ENCODE measurements at places on chromosomes 16 and 17.

GRCh38 chr17:71283486-71283885 lies 837.3 kb upstream of the SOX9 start:
- DNase-seq: no peak

GRCh38 chr17:3845291-3845620 lies 790 bp downstream of the NCBP3 start:
- no peak for DNase-seq

GRCh38 chr17:79618383-79619067 lies 7.7 kb upstream of the RBFOX3 start:
- no peak for DNase-seq

DNA sequence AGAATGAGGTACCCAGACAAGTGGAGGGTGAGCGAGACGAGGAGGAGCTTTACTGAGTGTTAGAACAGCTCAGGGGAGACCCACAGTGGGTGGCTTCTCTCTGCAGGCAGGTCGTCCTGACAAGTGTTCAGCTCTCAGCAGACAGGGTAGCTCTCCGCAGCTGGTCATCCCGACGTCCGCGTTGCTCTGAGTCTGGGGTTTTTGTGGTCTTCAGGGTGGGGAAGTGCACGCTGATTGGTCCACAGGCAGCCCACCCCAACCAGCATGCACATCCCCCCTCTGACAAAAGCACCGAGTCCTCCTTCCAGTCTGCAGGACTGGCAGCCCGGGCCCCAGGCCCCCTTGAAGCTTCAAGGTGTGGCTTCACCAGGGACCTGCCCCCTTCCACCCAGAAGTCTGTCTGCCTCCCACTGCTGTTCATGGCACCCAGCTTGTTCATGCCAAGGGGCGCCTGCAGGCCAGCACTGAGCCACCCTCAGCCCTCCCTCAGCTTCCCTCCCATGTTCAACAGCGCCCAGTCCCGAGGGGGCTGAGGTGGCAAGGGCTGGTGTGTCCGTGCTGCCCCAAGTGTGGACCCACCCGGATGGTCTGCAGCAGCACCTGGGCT lies 19.9 kb upstream of the WDR45B start:
- DNase-seq: no peak

DNA sequence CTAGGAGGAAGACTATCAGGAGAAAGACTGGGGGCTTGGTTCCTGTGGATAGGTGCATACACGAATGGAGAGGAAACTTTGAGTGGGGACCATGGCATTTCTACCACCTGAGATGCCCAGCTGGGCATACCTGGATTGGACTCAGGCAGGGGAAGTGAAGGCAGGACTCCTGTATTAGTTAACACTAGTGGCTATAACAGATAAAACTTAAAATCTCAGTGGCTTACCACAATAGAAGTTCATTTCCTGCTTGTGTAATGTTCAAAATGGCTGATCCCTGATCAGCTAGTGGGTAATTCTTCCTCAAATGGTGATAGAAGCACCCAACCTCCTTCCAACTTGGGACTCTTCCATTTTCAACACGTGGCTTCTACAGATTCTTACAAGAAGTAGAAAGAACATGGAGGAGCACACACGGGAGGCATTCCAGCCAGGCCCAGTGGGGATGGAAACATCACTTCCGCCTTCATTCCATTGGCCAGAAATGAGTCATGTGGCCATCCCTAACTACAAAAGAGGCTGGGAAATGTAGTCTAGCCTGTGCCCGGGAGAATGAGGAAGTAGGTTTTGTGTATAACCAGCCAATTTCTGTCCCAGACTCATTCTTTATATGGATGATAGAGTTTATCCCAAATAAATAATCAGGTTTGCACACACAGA lies 112.1 kb downstream of the UTP18 start:
- DNase-seq: no peak

- DNase-seq: no peak
These were observed 55.3 kb downstream of the RBFOX3 start for GRCh38 chr17:79555543-79555942.

DNA sequence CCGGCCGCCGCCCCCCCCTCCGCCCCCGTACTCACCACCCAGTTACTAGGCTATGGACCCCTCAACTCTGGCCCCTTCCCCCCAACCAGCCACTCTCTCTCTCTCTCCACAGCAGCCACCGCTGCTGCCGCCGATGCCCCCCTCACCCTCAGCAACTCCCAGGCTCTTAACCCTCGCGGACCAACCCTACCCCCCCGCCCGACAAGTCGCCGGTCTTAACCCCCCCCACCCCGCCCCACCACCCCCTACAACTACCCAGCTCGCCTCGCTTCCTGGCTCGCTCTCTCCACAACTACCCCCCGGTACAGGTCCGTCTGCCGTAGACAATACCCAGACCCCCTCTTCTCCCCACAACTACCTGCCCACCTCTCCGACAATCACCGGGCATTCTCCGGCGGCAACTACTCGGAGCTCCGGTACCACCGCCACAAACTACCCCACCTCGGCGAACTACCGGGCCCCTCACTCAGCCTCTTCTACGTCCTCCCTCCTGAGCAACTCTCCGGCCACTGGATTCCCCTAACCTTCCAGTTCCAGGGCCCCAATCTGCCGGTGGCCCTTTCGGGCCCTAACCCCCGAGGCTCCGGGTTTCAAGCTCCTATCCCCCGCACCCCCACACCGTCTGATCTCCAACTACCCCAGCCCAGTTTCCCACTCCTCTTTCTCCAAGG lies 702 bp downstream of the PHF23 start:
- no peak for DNase-seq

GRCh38 chr16:1169285-1170075 lies 16.6 kb downstream of the CACNA1H start:
- DNase-seq: no peak

- DNase-seq: no peak
These were observed 584.0 kb upstream of the CDH8 start for GRCh38 chr16:62620275-62620674.

DNA sequence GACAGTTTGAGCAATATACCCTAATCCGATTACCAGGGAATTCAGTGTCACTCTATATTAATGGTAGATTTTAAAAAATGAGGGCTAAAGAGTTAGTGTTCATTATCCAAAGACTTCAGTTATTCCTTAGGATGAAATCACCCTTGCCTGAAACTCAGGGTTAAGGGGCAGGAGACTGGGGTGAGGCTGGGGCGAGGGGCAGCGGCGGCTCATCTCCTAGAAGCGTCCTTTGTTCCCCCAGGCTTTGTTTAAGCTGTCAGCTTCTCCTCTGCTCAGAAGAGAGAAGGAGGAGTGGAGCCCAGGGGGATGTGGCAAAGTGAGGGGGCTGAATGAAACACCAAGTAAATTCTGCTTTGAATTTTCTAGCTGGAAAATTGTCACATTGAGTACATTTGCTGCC lies 117.7 kb upstream of the ELAC2 start:
- no peak for DNase-seq

- no peak for DNase-seq
These were observed 66.2 kb upstream of the LYRM9 start for GRCh38 chr17:27959382-27959709.

DNA sequence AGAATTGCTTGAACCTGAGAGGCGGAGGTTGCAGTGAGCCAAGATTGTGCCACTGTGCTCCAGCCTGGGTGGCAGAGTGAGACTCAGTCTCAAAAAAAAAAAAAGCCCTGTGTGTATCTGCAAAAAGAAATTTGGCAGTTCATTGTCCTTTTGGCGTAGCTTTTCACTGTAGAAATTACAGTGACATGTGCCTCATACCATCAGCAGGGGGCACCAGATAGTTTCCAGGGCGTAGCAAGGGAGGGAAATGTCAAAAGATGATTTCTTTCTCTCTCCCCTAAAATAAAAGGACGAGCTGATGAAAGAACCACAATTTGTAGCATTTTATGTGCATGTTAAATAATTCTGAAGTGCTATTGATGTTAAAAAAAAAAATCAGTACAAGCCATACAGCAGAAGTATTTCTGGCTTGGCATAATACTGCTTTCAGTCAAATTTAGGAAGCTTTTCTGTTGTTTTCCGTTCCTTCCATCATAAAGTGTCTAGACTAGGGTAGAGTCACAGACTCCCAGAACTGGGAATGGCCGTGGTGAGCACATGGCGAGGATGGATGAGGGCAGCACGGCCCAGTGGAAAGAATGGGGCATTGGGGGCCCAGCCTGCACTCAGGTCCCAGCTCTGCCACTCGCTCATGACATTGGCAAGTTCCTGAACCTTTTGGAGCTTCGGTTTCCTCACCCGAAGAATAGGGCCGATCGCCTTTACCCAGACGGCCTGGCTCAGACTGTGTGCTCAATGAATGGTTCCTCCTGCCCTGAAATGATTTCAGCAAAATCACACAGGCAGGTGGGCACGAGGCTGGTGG lies 59.8 kb upstream of the RPH3AL start:
- DNase-seq: peak; percentile 24

DNA sequence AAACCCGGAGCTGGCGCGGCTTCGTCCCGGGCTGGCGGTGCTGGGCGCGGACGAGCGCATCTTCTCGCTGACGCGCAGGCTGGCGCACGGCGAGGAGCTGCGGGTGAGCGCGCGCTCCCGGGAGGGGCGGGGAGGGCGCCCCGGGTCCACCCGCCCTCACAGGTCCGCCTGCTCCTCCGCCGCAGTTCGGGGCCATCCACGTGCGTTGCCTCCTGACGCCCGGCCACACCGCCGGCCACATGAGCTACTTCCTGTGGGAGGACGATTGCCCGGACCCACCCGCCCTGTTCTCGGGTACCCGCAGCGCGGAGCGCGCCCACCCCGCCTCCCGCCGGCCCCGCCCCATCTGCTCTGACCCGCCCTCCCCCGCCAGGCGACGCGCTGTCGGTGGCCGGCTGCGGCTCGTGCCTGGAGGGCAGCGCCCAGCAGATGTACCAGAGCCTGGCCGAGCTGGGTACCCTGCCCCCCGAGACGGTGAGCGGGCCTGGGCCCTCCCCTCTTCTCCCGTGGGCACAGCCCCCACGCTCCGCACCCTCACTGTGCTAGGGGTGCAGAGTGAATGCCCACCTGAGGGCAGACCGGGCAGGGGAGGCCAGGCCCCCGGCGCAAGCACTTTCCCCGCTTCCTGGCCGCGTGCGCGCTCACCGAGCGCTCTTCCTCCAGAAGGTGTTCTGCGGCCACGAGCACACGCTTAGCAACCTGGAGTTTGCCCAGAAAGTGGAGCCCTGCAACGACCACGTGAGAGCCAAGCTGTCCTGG lies 1.4 kb downstream of the HAGHL start:
- no peak for DNase-seq

DNA sequence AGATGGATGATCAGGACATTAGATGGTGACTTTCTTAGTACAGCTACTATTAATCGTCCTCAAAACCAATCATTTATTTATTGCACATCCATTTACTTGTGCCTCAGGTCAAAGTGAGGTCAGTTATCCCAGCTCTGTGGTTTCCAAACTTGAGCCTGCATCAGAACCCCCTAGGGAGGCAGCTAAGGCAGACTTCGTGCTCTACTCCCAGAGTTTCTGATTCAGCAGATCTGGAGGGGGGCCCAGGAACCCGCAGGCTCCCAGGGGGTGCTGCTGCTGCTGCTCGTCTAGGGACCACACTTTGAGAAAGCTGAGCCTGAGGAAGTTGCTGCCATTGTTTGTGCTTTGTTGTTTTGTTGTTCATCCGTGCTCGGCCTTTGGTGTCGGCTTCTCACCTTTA lies 44.0 kb upstream of the CLEC18B start:
- DNase-seq: no peak

DNA sequence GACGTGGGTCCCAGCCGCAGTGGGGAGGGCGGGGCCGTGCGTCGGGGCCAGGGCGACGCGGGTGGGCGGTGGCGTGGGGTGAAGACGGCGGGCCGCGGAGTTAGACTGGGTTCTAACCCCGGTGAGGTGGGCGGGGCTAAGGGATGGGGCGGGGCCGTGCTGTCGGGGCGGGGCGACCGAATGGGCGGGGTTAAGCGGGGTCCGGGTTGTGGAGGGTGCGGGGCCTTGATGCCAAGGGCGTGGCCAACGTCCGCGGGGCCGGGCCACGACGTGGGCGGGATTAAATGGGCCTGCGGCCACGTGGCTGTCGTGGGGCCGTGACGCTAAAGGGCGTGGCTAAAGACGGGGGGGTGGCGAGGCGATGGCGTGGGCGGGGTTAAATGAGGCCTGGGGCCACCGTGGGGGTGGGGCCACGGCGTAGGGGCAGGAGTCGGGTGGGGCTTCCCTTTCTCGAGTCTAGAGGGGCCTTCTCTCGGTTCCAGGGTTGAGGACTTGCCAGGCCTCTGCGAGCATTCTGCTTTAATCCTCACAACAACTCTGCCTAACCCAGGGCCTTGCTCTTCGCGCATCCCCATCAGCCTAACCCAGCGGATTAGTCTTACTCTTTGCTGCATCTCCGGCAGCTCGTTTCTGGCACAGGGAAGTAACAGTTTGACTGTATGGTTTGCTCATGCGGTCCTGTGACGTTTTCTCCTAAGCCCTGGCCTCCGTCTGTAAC lies 739 bp downstream of the TCF25 start:
- DNase-seq: peak; percentile 15

DNA sequence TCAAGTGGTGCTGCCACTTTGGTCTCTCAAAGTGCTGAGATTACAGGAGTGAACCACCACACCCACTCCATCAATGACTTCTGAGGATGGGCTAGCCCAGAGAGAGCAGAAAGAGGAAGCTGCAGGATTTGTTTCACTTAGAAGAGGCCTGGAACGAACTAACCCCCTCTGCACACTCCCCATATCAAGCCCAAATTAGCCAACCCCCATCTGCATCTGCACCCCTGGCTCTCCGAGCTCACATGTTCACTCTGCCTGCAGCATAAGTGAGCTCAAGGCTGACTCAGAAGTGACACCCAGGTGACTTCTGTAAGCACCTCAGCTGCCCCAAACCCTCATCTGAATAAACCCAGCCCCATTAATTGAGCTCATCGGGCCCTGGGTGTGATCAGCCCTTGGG lies 4.8 kb downstream of the SCNN1G start:
- DNase-seq: no peak

All from NCI-H2029 treated with DMSO at 0.1 percent for 48 hours (cell line).